Pancreas (tissue), 10 donors: ENCODE measurements at places on chromosomes 16 and 17. TPM values are rescaled to one million over a fixed set of nuclear protein-coding genes. Genes with fewer than 3 reads are reported as not detected.
A peak's percentile ranks its signal among the peaks of the same experiment; 100 is the strongest.

The PYDC1 gene
- not detected for polyA plus RNA-seq

- no peaks in the 10 kb centered on the region for H3K27me3 ChIP-seq
- no peak overlapping the region for H3K27ac ChIP-seq
- no peaks in the 10 kb centered on the region for H3K4me1 ChIP-seq
- H3K4me3 ChIP-seq = no peak overlapping the region
These were observed 17.0 kb downstream of the SP2 start for GRCh38 chr17:47913050-47913449.

DNA sequence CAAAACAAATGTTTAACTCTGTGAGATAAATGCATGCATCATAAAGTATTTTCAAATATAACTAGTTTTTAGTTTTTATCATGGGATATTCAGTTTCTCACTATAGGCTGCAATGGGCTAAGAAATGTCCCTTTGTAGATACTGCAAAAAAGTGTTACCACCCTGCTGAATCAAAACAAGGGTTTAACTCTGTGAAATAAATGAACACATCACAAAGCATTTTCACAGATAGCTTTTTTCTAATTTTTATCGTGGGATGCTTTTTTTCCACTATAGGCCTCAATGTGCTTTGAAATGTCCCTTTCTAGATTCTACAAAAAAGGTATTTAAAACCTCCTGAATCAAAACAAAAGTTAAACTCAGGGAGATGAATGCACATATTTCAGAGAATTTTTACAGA, 541.1 kb downstream of the KCNJ18 start:
- no peaks in the 10 kb centered on the region for H3K27me3 ChIP-seq
- H3K36me3 ChIP-seq = no peaks in the 10 kb centered on the region
- H3K27ac ChIP-seq = no peak overlapping the region
- no peaks in the 10 kb centered on the region for H3K4me1 ChIP-seq
- H3K4me3 ChIP-seq = no peak overlapping the region

The C17orf100 gene
- 5.8 TPM for polyA plus RNA-seq

GRCh38 chr17:79654350-79654959, 43.6 kb upstream of the RBFOX3 start:
- H3K4me3 ChIP-seq = no peak overlapping the region
- no peak for DNase-seq
- no peaks in the 10 kb centered on the region for H3K27me3 ChIP-seq
- no peaks in the 10 kb centered on the region for H3K4me1 ChIP-seq
- no peaks in the 10 kb centered on the region for H3K36me3 ChIP-seq

The CDRT15L2 gene
- not detected for polyA plus RNA-seq

DNA sequence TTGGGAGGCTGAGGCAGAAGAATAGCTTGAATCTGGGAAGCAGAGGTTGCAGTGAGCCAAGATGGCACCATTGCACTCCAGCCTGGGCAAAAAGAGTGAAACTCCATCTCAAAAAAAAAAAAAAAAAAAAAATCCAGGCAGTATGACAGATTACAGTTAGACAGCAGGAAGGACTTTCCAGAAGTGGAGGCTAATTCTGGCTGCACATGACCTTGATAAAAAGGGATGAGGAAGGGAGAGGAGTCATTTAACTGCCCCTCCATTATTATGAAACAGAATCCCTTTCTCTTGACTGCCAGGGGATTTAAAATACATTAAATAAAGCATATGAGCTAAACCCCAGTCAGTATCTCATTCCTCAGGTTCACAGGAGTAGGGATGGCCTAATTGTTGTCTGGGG, 1.8 kb upstream of the ARHGAP23 start:
- no peaks in the 10 kb centered on the region for H3K27me3 ChIP-seq
- no peak overlapping the region for H3K4me3 ChIP-seq
- H3K27ac ChIP-seq = no peak overlapping the region
- DNase-seq = no peak

DNA sequence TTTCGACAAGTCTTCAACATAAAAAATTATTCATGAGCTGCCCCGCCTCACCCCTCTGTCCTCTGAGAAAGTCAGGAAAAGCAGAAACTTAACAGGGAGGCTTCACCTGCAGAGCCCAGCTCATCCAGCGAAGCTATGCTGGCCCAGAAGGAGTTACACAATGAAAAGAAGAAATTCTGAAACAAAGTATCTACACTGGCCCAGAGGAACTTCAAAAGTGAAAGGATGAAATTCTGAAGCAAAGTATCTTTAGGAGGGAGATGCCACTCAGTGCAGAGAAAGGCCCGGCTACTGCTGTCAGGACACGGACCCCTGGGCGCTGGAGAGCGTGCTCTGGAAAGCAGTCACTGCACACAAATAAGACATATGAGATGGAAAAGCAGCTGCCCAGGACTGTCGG, 1.6 kb downstream of the GALNS start:
- H3K36me3 ChIP-seq = no peaks in the 10 kb centered on the region
- H3K4me1 ChIP-seq = no peaks in the 10 kb centered on the region
- H3K4me3 ChIP-seq = no peak overlapping the region
- H3K27ac ChIP-seq = no peak overlapping the region
- no peaks in the 10 kb centered on the region for H3K27me3 ChIP-seq

The ZNF385C gene
- polyA plus RNA-seq = 2.6 TPM

- H3K4me3 ChIP-seq = no peak overlapping the region
- H3K27ac ChIP-seq = no peak overlapping the region
- H3K4me1 ChIP-seq = no peaks in the 10 kb centered on the region
- H3K27me3 ChIP-seq = no peaks in the 10 kb centered on the region
- no peaks in the 10 kb centered on the region for H3K36me3 ChIP-seq
These were observed 24.4 kb upstream of the CREBBP start for GRCh38 chr16:3904875-3905274.

The KRT12 gene
- not detected for polyA plus RNA-seq

GRCh38 chr16:11403534-11403795, 58.2 kb downstream of the RMI2 start:
- H3K27me3 ChIP-seq = no peaks in the 10 kb centered on the region
- H3K36me3 ChIP-seq = no peaks in the 10 kb centered on the region
- H3K4me3 ChIP-seq = no peak overlapping the region

DNA sequence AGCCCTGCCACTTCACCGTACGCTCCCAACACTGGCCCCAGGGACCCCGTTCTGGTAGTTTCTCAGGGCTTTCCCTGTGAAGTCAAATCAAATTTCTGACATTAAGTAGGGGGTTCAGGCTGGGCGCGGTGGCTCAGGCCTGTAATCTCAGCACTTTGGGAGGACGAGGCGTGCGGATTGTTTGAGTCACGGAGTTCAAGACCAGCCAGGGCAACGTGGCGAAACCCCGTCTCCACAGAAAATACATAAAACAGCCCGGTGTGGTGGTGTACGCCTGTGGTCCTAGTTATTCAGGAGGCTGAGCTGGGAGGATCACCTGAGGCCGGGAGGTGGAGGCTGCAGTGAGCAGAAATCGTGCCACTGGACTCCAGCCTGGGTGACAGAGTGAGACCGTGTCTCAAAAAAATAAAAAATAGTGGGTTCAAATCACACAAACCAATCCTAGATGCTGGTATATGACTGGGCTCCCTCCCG, 632 bp downstream of the CYBC1 start:
- no peaks in the 10 kb centered on the region for H3K27me3 ChIP-seq
- peak overlapping the region; percentile 80 for H3K27ac ChIP-seq
- no peaks in the 10 kb centered on the region for H3K36me3 ChIP-seq
- no peak for DNase-seq
- H3K4me1 ChIP-seq = peaks cover 31% of the 10 kb centered on the region

DNA sequence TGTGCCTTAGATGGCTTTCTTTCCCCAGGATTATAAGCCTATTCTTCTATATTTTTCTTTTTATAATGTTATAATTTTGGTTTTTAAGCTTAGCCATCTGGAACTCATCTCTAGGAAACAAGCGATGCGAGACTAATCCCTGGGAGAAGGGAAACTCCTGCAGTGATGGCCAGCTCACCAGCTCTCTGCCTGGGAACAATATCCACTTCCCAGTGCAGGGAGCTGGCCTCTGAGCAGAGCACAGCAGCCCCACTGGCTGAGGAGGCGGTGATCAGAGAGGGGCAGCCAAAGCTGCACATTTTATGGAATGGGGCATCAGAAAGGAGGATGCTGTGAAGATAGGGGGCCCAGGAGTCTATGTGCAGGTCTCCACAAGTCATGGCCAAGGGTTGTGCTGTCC, 183.3 kb downstream of the LGALS9B start:
- H3K4me1 ChIP-seq = no peaks in the 10 kb centered on the region
- H3K27ac ChIP-seq = no peak overlapping the region
- H3K27me3 ChIP-seq = no peaks in the 10 kb centered on the region
- H3K4me3 ChIP-seq = no peak overlapping the region
- H3K36me3 ChIP-seq = no peaks in the 10 kb centered on the region

DNA sequence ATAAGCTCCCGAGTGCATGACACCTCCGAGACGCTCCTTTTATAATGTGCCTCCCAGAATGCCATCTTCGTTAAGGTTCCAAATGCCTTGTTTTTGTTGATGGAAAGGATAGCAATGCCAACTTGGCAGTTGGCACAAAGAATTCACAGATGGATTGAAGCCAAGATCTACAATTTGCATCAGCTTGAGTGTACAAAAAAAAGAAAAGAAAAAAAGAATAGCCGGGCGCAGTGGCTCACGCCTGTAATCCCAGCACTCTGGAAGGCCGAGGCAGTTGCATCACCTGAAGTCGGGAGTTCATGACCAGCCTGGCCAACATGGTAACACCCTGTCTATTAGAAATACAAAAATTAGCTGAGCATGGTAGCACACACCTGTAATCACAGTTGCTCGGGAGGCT, 7.6 kb downstream of the TBC1D16 start:
- peaks cover 35% of the 10 kb centered on the region for H3K4me1 ChIP-seq
- H3K4me3 ChIP-seq = no peak overlapping the region
- peak overlapping the region; percentile 90 for H3K27ac ChIP-seq
- no peaks in the 10 kb centered on the region for H3K36me3 ChIP-seq
- DNase-seq = peak; percentile 44

The SLC5A11 gene
- 0.26 TPM for polyA plus RNA-seq

The ITGB3 gene
- 0.72 TPM for polyA plus RNA-seq

The MYL11 gene
- polyA plus RNA-seq = 0.30 TPM

DNA sequence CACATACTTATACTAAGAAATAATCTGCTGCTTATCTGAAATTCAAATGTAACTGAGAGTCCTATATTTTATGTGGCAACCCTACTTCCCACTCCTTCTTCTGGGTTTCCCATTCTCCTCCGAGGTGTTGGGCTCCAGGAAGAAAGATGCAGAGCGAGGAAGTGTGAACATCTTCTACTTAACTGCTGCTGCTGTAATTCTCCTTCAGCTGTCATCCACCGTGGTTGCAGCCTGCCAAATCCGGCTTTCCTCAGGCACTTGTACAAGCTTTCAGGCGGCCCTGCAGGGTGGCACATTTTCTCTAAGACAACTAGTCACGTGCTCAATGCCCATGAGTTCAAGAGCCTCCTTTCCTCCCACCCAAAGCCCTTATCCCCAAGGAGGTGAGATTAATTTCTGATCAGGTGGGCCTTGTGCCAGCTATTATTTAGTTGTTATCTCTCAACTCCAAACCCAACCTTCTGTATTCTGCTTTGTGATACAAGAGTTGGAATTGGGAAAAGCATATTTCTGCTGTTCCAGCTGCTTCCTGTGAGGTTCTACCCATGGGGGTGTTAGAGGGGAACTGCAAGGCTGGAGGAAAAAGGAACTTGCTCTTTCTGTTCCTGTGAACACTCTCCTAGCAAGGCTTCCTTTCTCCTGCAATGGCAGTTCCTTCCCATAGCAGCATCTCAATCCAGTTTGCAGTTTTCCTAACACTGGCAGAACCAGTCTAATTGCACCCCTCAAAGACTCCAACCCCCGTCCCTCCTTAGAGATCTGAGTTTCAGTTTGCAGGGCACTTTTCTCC, 67.6 kb upstream of the RBBP6 start:
- no peaks in the 10 kb centered on the region for H3K27me3 ChIP-seq
- no peak overlapping the region for H3K27ac ChIP-seq
- DNase-seq = no peak
- no peaks in the 10 kb centered on the region for H3K36me3 ChIP-seq

GRCh38 chr17:37488009-37488604, 1.6 kb upstream of the DUSP14 start:
- H3K4me1 ChIP-seq = peaks cover 6% of the 10 kb centered on the region
- H3K36me3 ChIP-seq = no peaks in the 10 kb centered on the region
- no peaks in the 10 kb centered on the region for H3K27me3 ChIP-seq
- peak overlapping the region; percentile 94 for H3K27ac ChIP-seq
- peak overlapping the region; percentile 78 for H3K4me3 ChIP-seq

The ALOX15 gene
- not detected for polyA plus RNA-seq

GRCh38 chr16:68228652-68229051, 7.3 kb downstream of the ESRP2 start:
- peak overlapping the region; percentile 77 for H3K27ac ChIP-seq
- H3K36me3 ChIP-seq = peaks cover 18% of the 10 kb centered on the region
- H3K27me3 ChIP-seq = no peaks in the 10 kb centered on the region
- no peak overlapping the region for H3K4me3 ChIP-seq
- DNase-seq = no peak

The ZG16 gene
- 0.52 TPM for polyA plus RNA-seq

DNA sequence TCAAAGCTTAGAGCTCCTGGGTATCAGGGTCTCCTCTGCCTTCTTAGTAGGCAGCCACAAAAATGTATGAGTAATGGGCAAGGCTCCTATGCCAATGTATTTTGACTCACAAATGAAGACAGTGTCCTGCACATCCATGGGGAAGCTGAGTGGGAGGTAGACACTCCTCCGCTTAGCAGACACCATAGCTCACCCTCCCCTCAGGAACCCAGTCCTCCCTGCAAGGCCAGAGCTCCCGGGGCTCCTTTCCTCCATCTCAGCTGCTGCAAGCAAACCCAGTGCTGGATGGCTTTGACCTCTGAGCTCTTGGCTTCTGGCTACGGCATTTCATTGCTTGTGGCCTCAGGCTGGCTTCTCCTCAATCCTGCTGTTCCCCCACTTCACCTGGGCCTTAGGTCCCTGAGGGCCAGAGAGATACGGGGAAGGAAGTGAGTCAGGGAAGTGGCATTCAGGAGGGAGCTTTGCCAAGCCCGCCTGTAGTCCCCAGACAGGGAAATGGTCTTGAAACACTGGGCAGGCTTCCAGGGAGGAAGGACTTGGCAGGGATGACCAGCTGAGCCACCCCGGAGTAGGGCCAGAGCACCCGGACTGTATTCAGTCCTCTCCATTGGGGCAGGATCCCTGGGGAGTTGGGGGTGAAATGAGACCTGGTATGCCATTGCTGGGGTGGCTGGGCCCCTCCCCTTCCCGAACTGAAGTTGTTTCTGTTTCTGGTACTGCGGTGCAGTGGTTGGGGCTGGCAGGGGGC, 4.5 kb downstream of the ABCC3 start:
- peak; percentile 99 for DNase-seq
- no peaks in the 10 kb centered on the region for H3K36me3 ChIP-seq
- no peaks in the 10 kb centered on the region for H3K27me3 ChIP-seq
- H3K27ac ChIP-seq = peak overlapping the region; percentile 66
- H3K4me3 ChIP-seq = no peak overlapping the region

GRCh38 chr17:19346351-19347255, 15.9 kb downstream of the B9D1 start:
- no peak overlapping the region for H3K27ac ChIP-seq
- H3K4me3 ChIP-seq = no peak overlapping the region
- peak; percentile 49 for DNase-seq
- H3K4me1 ChIP-seq = no peaks in the 10 kb centered on the region
- H3K36me3 ChIP-seq = no peaks in the 10 kb centered on the region
- H3K27me3 ChIP-seq = no peaks in the 10 kb centered on the region

GRCh38 chr17:79117905-79118487, 43.4 kb downstream of the ENGASE start:
- no peak overlapping the region for H3K27ac ChIP-seq
- no peaks in the 10 kb centered on the region for H3K27me3 ChIP-seq
- no peaks in the 10 kb centered on the region for H3K36me3 ChIP-seq
- no peak overlapping the region for H3K4me3 ChIP-seq

The SCIMP gene
- polyA plus RNA-seq = 0.07 TPM

GRCh38 chr16:83856792-83857191, 42.1 kb upstream of the MLYCD start:
- no peaks in the 10 kb centered on the region for H3K27me3 ChIP-seq
- no peak overlapping the region for H3K4me3 ChIP-seq
- DNase-seq = no peak
- H3K36me3 ChIP-seq = no peaks in the 10 kb centered on the region
- H3K4me1 ChIP-seq = no peaks in the 10 kb centered on the region

- H3K27me3 ChIP-seq = no peaks in the 10 kb centered on the region
- no peak for DNase-seq
- no peaks in the 10 kb centered on the region for H3K36me3 ChIP-seq
- H3K4me1 ChIP-seq = no peaks in the 10 kb centered on the region
These were observed 19.7 kb downstream of the WFDC1 start for GRCh38 chr16:84314373-84314772.

The LRRC75A gene
- polyA plus RNA-seq = 2.3 TPM
